ENCODE measurements at places on chromosomes 3 and 15.

GRCh38 chr15:92041371-92041770, 187.9 kb downstream of the SLCO3A1 start:
- no peak for DNase-seq

- no peak for DNase-seq
These were observed 24.9 kb upstream of the C3orf80 start for GRCh38 chr3:160200353-160200752.

DNA sequence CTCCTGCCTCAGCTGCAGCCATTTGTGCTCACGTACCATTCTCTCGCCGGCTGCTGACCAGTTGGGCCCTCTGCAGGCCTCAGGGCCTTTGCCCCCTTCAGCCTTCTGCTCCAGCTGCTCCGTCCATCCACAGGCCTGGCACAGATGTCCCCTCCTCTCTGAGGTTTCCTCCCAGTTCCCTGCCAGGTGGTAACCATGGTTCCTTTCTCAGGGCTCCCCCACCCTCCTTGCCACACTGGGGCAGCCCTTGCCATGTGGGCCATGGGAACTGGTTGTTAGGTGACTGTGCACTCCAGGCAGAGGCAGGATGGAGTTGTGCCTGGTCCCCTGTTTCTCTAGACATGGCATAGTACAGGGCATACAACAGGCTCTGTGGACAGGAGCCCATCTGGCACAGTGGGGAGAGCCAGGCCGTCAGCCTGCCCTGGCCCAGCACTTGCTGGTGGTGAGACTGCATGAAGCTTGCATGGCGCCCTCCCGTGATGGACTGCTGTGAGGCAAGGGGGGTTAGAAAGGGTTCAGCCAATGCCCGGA, 148.9 kb downstream of the DNAJB8 start:
- DNase-seq: no peak

DNA sequence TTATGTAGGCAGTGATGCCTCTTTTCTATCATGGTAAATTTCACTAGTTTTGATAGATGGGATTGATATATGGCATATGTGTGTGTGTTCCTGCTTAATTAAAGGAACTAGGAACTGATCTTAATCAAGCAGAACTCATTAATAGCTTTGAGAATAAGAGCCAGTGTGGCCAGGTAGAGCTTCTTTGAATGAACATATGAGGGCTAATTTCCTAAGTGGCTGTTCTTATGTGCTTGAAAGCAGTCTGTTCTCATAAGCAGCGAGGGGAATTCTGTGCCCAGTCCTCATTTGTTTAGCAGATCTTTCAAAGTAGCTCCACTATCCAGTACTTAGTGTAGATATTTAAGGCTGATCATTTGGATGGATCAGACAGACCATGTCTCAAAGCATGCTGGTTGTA, 164.2 kb downstream of the GABRG3 start:
- DNase-seq: no peak

GRCh38 chr15:41774882-41775417, 666 bp downstream of the MAPKBP1 start:
- no peak for DNase-seq

DNA sequence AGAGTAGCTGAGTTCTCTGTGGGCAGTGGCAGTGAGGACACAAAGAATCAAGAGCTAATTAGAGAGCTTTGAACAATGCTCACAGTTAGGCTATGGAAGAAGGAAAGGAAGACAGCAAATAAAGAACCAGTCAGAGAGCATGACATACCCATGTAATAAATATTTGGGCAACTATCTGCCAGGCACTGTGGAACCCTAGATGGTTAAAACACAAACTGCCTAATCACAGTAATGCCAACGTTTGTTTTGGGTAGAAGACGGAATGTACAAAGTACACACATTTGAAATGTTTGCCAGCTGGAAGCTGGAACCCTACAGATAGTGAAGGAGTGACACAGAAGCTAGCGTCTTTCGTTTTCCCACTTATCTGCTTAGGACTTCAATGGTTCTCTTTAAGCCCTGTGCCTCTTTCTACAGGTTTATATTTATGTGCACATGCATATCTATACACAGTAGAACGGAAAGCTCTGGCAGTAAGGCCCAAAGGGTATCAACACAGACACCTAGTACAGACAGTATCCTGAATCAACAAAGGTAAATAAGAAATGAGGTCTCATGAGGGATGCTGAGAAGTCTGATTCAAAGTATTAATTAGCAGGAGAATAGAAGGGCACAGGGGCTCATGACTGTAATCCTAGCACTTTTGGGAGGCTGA, 44.6 kb downstream of the ANKRD28 start:
- DNase-seq: no peak

DNA sequence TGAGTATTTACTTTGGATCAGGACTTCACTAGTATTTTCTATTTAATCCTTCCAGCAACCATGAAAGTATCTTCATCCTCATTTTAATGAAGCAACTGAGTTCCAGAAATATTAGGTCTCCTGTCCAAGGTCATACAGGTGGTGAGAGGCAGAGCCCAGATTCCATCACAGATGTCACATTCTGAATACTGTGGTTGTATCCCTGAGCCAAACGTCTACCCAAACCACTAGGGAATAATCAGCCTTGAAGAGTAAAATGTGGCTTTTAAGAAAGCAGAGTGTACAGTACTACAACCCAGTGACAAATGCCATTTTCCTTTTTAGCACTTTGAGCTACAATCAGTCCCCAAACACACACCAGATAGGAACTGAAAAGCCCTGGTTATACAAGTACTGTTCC, 93.3 kb upstream of the TRIM42 start:
- DNase-seq: no peak

GRCh38 chr3:86949850-86950249, 41.1 kb downstream of the VGLL3 start:
- DNase-seq: no peak

- no peak for DNase-seq
These were observed 8.4 kb upstream of the PLA1A start for GRCh38 chr3:119589102-119589773.

GRCh38 chr3:44960387-44961026, 15.5 kb downstream of the ZDHHC3 start:
- no peak for DNase-seq

GRCh38 chr3:119230071-119230470, 10.6 kb downstream of the B4GALT4 start:
- DNase-seq: no peak

DNA sequence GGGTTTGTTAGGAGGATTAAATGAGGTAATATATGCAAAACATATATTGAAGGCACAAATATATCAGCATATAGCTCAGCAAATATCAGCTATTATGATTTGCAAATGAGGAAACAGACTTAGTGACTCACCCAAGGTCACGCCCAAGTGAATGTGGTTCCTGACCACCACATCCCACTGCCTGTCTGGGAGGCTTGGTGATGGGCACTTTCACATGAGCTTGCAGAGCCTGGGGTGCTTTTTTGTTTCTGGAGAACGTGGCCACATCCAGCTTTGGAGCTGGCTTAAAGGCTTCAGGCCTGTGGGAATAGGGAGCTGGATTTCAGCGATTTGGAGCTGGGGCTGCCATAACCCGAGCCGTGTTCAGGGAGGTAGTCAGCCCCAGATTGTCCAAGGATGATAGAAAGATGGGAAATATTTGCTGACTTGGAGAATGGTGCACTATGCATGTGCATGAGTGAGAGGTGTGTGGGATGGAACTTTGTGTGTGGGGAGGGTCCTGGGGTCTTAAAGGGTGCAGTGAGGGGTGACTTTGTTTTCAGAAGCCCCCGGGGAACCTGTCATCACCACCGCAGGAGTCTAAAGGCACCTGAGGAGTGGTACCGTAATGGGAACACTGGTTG, 12.0 kb upstream of the FGD5 start:
- no peak for DNase-seq

- no peak for DNase-seq
These were observed 121.9 kb downstream of the CACNA1D start for GRCh38 chr3:53616321-53616720.

DNA sequence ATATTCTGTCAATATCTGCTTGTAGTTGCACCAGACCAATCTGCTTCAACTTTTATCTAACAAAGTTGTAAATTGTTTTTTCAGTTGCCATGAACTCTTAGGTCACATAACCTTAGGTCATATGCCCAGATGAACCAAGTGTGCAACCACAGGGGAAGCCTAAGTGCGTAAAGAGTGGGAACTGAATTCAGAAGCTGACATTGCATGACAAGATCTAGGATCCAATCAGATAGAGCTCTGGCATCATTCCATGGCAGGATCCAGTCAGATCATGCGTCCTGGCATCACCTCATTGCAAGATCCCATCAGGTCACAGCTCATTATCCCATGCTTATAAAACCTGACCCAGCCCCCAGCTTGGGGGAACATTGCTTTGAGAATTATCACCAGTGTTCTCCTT, 18.9 kb upstream of the IFT57 start:
- no peak for DNase-seq

DNA sequence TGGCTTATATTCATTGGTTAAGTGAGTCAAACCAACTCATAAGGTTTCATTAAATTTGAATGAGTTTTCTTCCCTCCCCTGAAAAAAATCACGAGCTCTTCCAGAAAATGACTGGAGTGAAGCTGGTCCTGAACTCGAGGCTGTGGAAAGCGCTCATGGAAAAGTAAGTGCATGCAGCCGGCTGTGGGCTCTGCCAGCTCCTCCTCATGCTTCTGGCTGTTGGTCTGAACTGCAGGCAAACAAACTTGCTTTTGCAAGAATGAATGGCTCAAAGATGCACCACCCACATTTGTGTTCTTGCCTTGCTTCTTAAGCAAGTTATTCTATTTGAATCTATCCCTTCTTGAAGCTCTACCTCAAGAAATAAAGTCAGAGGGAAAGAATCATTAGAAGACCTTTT, 6.2 kb downstream of the ETV5 start:
- no peak for DNase-seq

- DNase-seq: no peak
These were observed 93.0 kb upstream of the LPP start for GRCh38 chr3:188060840-188061544.

GRCh38 chr15:61063875-61064320, 165.2 kb downstream of the RORA start:
- no peak for DNase-seq

DNA sequence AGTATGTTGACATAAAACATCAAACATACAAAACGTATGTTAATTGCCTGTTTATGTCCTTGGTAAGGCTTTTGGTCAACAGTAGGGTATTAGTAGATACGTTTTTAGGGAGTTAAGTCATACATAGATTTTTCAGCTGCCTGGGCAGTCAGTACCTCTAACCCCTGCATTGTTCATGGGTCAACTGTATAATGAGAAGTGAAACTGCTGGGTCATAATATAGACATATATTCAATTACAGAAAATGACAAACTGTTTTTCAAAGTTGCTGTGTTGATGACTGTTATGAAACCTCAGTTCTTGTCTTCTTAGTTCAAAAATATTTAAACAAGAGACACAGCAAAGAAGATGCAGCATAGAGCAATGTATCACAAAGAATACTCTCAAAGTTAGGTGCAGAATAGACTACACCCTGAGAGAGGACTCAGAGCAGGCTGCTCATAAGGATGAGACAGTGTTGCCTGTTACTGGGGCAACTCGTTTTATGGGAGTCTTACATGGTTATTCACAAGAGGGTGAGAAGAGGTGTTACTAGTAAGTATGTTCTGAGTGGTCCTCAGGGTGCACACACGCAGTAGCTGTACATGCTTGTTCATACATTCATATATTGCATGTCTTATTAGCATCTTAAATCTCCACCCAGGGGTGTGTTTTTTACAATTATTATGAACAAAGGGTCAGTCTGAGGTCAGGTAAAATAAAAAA, 53.1 kb upstream of the ADAMTS17 start:
- no peak for DNase-seq

DNA sequence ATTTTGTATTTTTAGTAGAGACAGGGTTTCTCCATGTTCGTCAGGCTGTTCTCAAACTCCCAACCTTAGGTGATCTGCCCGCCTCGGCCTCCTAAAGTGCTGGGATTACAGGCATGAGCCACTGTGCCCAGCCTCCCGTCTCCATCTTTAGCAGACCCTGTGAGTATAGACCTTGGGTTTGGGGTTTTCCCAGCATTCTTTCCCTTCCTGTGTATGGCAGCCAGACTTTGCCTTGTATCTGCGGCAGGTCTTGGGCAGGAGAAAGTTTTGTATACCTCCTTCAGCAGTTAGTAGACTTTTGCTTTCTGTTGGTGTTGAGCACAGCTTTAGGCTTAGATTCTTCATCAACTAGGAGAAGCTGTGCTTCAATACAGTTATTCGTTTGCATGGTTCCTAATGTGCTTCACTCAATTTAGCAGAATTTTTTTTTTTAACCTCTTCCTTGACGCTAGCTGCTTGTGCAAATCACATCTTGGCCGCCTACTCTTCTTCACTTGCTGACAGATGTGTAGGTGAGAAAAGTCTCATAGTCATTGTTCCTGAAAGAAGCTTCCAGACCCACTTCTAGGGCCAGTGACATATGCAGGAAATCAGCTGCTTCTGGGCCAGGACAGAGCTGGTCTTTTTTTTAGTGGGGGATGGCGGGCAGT, 38.4 kb downstream of the MAP2K1 start:
- DNase-seq: no peak

DNA sequence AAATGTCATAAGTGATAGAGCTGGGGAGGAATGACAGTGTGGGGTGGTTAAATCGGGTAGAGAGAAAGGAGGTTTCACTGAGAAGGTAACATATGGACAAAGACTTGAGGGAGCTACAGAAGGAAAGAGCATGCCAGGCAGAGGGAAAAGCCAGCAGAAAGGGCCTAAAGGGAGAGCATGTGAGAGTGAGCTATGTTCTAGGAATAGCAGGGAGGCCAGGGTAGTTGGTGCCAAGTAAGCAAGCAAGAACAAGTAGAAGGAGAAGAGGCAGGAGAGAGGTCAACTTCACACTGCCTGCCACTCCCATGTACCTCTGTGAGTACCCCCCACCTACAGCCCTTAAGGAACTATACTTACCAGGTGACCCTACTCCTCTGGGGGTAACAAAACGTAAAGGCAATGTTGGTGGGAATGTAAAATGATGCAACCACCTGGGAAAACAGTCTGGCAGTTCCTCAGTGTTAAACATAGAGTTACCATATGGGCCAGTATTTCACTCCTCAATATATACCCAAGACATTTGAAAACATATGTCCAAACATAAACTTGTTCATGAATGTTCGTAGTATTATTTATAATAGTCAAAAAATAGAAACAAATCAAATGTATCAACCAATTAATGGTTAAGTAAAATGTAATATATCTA, 67.6 kb downstream of the SFMBT1 start:
- no peak for DNase-seq

GRCh38 chr15:66629817-66630576, 64.2 kb upstream of the LCTL start:
- no peak for DNase-seq

- DNase-seq: no peak
These were observed 47.8 kb downstream of the IQGAP1 start for GRCh38 chr15:90435652-90436337.

DNA sequence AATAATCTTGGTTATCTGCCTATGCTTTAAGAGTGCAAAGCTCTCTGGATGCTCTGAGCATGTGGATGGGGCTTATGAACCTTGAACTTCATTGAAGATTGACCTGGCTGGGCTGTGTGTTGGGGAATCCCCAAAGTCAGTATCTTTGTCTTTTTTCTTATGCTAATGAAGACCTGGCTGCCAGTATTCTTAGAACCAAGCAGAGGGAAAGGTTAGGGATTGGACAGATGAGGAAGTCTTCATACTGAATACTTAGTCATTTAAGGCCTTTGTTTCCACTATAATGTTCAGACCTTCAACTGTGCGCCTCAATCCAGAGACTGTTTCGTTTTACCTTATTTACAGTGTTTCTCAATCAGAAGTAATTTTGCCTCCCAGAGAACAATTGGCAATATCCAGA, 42.5 kb upstream of the CMTM7 start:
- DNase-seq: no peak

All from GM04503 (cell line).